ENCODE measurements at places on chromosomes 2 and 18.

- no peak for DNase-seq
These were observed 1.1 kb downstream of the FECH start for GRCh38 chr18:57585421-57585820.

- no peak for DNase-seq
These were observed 42.5 kb downstream of the POU3F3 start for GRCh38 chr2:104896446-104896845.

DNA sequence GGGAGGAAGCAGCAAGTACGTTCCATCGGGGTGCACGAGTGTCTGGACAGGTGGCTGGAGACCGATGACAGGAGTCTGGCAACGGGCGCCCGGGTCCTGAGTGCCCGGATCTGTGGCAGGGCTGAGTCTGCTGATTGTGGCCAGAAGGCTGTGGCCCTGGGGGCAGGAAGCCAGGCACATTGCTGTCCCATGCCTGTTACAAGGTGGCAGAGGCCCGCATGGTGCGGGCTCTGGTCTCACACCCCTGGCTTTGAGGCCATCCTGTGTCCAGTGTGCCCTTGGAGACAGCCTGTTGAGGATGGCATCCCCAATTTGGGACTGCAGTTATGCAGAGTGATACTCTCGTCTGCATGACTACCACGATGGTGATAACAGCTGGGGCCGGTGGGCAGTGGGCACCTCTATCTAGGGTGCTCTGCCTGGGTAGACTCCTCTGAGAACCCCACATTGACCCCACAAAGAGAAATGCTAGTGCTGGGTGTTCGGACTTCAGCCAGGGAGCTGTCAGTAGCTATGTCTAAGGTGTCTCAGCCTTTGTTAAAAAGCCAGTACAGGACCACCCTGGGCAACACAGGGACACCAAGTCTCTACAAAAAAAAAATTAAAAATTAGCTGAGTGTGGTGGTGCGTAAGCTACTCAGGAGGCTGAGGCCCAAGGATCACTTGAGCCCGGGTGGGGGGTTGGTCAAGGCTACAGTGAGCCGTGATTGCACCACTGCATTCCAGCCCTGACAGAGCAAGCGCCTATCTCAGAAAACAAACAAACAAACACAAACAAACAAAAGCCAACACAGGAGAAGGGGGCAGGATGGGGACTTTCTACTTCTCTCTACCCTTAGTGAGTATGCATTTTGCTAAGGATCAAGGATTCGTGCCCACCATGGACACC lies 88.3 kb downstream of the RHOB start:
- no peak for DNase-seq

DNA sequence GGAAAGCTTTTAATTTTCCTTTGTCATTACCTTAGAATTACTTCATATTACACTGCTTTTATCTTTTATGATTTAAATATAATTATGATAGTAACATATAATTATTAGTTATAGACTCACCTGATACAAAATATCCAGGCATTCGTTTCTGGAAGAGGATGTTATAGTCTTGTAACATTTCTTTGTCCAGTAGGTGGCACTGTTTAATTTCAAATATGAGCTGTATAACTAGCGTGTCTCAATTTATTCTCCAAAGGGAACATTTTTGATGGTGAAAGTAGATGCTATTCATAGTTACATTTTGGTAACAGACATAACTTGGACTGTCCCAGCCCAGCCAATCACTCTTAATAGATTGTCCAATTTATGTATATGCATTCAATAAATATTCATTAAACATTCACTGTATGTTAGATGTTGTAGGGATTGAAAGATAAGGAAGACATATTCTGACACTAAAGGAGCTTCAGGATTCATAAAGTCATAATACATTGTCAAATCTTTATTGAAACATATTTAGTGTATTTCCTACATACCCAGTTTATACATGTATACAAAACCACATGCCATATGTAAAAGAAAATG lies 19.2 kb downstream of the DAW1 start:
- DNase-seq = no peak

DNA sequence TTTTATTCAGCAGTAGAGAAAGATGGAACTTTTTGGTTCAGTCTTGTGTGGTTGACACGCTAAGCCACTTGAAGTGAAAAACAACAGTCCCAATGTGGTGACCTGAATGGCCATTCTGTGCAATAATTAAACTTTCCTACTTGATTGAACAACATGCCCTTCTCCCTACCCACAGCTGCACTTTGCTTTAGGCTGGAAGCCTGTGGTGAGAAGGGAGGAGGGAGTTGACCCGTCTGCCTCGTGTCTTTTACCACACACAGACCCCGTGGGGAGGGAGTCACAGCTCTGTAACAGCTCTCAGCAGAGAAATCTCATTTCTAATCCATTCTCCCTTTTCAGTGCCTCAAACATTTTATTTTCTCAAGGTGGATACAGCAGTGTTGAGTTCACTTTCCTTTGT lies 138.2 kb upstream of the PKDCC start:
- no peak for DNase-seq

DNA sequence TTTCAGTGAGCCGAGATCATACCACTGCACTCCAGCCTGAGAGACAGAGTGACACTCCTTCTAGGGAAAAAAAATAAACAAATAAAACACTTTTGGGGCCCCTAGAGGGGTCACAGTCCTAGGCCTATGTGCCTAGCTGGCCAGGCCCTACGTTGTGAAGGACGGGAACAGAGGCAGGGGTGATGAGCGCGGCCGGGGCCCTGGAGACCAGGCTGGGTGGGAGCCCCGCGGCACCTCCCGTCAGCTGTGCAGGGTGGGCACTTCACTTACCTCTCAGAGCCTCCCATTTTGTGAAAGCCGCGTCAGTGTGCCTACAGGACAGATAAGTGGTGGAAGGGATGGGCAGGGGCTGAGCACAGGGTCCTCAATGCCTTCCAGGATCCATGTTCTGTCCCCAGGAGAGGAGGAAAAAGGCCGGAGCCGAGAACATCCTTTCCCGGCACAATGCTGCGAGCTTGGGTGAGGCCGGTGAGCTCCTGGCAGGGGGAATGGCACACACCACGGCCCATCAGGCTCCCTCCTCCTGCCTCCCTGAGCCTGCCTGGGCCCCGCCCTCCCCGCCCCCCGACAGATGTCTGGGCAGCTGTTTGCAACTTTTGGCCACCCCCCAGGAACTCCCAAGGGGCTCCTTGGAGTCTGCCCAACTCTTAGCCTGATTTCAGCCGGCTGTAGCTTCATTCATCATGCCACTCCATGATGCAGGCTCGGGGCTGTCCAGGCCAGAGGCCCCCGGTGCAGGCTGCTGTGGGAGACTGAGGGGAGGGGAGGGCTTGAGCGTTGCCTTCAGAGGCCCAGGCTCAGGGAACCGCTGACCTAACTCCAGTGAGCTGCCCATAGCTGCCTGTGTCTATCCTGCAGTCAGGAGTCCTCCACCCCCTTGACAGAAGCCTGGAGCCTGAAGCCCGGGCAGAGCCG lies 196.5 kb downstream of the TFCP2L1 start:
- DNase-seq = no peak

DNA sequence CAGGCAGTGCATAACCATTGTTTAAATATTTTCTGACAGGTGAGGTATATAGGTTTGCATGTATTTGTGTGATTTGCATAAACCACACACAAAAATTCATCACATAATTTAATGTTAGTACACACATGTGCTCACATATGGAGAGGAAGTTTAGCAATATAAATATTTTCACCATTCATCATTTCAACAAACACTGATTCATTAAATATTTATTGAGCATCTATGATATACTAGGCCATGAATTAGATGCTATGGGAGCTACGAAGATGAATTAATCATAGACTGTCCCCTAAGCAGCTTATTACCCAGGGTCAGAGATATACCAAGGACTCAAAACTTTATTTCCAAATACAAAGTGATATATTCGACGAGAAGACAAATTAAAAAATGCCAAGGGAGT lies 311.6 kb upstream of the PIK3C3 start:
- DNase-seq = no peak

DNA sequence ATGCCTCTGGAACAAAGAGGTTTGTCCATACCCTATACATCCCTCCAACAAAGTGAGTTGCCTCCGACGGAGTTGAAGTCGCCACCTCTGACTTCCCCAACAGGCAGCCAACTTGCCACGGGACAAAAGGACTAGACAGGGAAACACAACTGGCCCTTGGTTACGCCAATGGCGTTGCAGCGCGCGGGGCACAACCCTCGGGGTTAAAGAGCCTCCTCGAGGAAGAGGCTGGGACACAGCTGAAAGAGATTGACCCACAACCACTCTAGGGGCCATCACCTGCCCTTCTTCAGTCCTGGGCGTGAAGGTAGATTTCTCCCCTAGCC lies 545 bp downstream of the GTF3C2 start:
- DNase-seq = peak; percentile 41

DNA sequence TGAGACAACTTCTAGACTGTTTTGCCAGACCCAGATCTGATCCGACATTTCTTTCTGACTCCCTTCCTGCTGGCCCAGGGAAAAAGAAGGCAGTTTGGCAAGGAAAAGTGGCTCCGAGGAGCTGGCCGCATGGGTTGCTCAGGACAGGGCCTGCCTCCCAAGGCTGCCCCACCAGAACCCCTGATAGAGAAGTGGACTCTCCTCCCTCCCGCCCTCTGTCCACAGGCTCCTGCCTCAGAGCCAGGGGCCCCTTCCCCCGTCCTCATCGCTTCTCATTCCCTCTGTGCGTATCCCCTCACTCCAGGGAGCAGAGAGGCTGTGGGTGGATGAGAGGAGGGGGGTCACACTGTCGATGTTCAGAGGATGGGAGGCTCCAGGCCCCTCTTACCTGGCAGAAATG lies 110.2 kb downstream of the TNS1 start:
- DNase-seq = no peak

DNA sequence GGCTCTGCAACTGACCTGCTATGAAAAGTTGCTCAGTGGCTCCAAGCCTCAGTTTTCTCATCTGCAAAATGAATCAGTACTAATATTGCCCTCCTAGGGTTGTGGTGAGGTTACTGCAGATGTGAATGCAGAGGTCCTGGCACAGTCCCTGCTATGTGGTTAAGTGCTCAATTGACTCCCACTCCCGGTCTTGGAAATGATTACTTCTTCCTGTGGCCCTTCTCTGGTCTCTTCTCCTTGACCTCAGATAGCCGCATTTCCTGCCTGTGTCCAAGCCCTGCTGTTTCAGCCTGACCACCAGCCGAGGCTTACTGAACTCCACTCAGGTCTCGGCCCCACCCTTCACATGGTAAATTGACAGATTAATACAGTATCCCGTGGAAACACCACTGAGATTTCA lies 26.3 kb downstream of the CNGA3 start:
- no peak for DNase-seq

GRCh38 chr2:36653155-36653554 lies 43.4 kb upstream of the VIT start:
- DNase-seq = no peak

GRCh38 chr18:50312296-50313030 lies 25.0 kb upstream of the CXXC1 start:
- DNase-seq = no peak

DNA sequence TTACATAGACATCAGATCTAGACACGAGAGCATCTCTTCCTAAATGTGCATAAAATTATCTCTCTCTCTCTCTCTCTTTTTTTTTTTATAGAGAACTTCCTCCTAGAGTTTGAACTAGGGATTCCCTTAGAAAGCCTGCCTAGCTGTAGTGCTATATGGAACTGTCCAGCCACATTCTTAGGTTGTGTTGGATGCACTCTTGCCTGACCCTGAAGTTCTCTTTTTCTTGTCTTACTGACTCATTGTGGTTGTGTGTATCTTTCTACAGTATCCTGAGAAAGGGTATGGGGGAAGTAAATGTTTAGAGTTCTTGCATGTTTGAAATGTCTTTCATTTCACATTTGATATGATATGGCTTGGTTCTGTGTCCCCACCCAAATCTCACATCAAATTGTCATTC lies 368.2 kb downstream of the CDH2 start:
- DNase-seq = no peak

- DNase-seq = no peak
These were observed 559.3 kb downstream of the ADCYAP1 start for GRCh38 chr18:1463981-1464380.

GRCh38 chr2:86232910-86233309 lies 33.7 kb downstream of the MRPL35 start:
- no peak for DNase-seq

DNA sequence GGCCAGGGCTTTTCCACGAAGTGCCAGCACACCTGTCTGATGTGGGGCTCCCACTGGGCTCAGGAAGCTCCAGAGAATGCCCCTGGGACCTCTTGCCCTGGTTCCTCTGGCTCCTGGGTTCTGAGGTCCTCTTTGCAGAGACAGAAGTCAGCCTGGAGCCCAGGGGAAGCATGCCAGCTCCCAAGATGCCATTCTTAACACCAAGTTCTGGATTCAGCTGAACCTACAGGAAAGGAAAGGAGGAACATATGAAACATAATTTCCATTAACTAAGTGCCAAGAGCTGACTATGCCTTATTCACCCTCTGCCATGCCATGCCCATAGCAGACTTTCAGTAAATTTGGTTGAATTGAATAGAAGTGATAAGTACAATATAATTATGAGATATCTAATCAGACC lies 21.9 kb downstream of the FAM124B start:
- no peak for DNase-seq

DNA sequence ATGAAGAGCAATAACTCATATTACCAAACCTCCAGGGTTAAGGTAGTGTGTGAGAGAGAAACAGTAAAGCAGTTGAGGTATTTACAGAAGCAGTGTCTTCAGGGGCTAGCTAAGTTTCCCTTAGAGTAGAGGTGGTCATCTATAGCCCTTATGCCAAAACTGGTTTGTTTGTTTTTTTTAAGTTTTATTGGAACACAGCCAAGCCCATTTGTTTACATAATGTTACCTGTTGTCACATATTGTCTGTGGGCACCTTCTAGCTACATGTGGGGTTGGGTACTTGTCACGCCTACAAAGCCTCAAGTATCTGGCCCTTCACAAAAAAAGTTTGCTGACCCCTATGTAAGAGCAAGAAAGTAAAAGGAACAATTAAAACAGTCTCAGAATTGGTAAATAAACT lies 39.4 kb downstream of the ACTR2 start:
- no peak for DNase-seq

DNA sequence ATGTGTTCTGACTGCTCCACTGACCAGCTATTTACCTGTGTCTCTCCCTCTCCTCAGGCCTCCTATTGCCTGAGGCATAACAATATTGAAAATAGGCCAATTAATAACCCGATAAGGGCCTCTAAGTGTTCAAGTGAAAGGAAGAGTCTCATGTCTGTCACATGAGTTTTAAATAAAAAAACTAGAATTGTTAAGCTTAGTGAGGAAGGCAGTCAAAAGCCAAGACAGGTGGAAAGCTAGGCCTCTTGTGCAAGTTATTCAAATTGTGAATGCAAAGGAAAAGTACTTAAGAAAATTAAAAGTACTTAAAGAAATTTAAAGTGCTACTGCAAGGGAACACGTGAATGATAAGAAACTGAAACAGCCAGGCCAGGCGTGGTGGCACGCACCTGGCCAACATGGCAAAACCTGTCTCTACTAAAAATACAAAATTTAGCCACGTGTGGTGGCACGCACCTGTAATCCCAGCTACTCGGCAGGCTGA lies 44.9 kb upstream of the TAF4B start:
- no peak for DNase-seq

DNA sequence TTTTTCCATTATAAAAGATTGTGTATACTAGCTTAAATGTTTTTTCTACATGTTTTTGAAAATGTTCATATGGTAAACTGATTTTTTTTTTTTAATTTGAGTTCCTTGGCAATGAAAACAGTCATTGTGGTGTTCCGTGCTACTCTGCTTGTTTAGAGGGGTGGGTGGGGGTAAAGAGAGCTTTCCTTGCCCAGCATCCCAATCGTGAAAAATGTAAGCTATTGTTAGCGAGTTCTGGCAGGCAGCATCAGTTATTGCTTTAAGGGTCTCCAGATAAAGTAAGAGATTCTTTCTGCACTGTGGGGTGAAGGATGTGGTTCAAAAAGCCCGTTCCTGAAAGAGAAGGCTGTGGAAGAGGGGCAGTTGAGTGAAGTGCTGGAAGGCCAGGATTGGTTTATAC lies 118.4 kb downstream of the TANC1 start:
- DNase-seq = no peak
